ENCODE measurements at places on chromosomes 1 and 21.

DNA sequence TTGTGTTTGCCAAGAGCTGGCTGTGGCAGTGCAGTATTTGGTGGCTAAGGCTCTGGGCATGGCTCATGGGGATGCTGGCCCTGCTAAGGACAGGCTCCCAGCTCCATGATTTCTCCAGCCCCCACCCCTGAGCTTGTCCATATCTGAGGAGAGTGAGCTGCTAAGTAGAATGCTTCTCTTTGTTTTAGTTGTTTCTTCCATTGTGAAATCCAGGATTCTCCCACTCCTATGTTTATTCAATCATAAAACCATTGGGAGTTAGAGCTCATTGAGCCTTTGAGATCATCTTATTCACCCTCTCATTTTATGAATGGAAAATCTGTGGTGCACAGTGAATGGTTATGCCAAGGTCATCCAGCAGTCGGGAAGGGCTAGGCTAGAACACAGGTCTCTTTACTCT, 188.8 kb downstream of the TNR start:
- no peak overlapping the region for H3K4me3 ChIP-seq
- no peak overlapping the region for H3K27ac ChIP-seq
- no peaks in the 10 kb centered on the region for H3K4me1 ChIP-seq

- no peak overlapping the region for H3K27ac ChIP-seq
- H3K27me3 ChIP-seq = no peaks in the 10 kb centered on the region
- H3K4me3 ChIP-seq = no peak overlapping the region
- no peak for DNase-seq
Measured at GRCh38 chr21:17427831-17428483, 84.9 kb upstream of the CXADR start.

- H3K4me1 ChIP-seq = no peaks in the 10 kb centered on the region
- no peaks in the 10 kb centered on the region for H3K36me3 ChIP-seq
- DNase-seq = no peak
- no peak overlapping the region for H3K4me3 ChIP-seq
- H3K27me3 ChIP-seq = no peaks in the 10 kb centered on the region
- H3K27ac ChIP-seq = no peak overlapping the region
Measured at GRCh38 chr21:30238168-30238567, 22.3 kb upstream of the CLDN8 start.

- no peaks in the 10 kb centered on the region for H3K27me3 ChIP-seq
- no peaks in the 10 kb centered on the region for H3K4me1 ChIP-seq
- H3K4me3 ChIP-seq = no peak overlapping the region
- DNase-seq = no peak
- no peaks in the 10 kb centered on the region for H3K36me3 ChIP-seq
Measured at GRCh38 chr21:34345091-34345871, 18.5 kb upstream of the KCNE2 start.

DNA sequence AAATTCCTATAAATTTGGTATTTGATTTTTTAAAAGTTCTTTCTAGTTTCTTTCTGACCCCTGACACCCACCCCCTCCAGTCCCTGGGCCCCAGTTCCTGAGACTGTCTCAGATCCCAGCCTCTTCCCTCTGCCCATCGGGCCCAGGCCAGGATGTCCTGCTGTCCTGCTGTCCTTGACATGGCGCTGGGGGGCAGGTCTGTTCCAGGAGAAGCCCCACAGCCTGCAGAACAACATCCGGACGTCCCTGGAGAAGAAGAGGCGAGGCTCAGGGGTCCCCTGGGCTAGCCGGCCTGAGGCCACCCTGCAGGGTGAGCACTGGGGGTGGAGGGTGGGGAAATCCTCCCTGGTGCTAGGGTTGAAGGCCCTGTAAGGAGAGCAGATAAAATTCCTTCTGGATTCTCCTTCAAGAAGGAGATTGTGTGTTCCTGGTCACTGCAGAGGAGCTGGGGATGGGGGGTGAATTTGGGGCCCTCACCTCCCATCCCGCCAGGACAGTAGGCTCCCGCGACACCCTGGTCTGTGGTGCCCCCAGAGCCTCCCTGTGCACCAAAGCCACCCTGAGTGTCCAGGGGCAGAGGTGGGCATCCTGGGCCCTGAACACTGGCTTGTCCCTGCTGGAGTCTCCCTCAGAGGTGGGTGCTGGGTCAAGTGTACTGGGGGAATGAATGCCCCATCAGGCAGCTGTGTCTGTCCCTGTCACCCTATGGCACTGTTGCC, 45.0 kb downstream of the DISP3 start:
- H3K4me1 ChIP-seq = no peaks in the 10 kb centered on the region
- no peaks in the 10 kb centered on the region for H3K27me3 ChIP-seq
- H3K36me3 ChIP-seq = no peaks in the 10 kb centered on the region
- DNase-seq = no peak
- H3K4me3 ChIP-seq = no peak overlapping the region

DNA sequence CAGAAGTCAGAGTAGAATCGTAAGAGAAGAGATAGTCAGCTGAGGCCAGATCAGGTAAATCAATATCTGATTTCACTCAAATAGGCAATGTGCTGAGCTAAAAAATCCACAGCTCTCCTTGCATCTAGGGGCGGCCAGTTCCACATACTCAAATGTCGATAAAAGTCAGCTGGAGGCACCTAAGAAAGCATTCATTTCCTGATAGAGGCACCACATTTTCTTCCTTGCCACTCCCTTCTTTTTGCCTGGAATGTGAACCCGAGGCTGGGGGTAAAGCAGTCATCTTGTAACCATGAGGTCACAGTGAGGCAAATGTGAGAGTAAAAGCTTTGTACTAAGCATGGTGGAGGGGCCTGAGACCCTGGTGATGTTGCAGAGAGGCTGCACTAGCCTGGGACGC, 24.2 kb upstream of the CTPS1 start:
- H3K36me3 ChIP-seq = no peaks in the 10 kb centered on the region
- no peak overlapping the region for H3K4me3 ChIP-seq
- H3K4me1 ChIP-seq = no peaks in the 10 kb centered on the region
- H3K27me3 ChIP-seq = no peaks in the 10 kb centered on the region
- no peak overlapping the region for H3K27ac ChIP-seq

GRCh38 chr1:3036447-3037280, 15.4 kb downstream of the ACTRT2 start:
- H3K4me1 ChIP-seq = no peaks in the 10 kb centered on the region
- no peak for DNase-seq
- H3K27me3 ChIP-seq = peaks cover 72% of the 10 kb centered on the region
- H3K36me3 ChIP-seq = no peaks in the 10 kb centered on the region
- no peak overlapping the region for H3K27ac ChIP-seq

Data from breast epithelium (tissue), 4 donors.